ENCODE measurements at places on chromosomes 4 and X.
A peak's percentile ranks its signal among the peaks of the same experiment; 100 is the strongest.

DNA sequence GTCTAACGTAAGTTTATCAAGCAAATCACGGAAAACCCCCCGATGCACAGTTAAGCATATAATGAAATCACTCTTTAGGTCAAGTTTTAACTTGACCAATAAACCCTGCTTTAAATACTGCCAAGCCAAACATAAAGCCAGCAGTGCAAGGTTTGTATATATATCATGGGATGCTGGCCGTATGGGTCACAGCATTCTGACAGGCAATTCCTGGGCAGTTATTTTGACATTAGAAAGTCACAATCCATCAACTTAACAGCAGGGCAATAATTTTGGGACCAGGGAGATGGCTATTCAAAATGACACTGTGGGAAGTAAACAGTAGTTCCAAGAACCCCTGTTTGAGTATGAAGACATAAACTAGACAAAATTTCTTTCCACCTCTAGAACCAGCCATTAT is 116.9 kb downstream of the ZNF827 start:
- H3K27me3 ChIP-seq: no peaks in the 10 kb centered on the region
- H3K36me3 ChIP-seq: peaks cover 39% of the 10 kb centered on the region
- no peak overlapping the region for H3K4me3 ChIP-seq
- no peak for DNase-seq

DNA sequence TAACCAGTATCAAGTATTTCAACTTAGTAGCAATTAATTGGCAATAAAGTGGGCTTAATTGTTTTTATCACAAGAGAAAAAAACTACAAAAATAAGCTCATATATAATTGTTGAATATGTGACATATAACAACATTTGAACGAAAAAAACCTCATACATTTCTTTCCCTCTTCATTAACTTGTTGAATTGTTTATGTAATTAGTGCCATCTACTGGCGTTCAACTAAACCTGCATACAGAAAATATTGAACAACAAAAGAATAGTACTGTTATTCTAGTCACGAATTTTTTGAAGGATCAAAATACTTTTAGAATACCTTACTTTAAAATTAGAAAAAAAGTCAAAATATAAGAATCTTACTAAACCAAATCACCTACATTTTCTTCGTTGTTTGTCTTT is 586.5 kb upstream of the FTHL17 start:
- no peak for DNase-seq
- H3K4me3 ChIP-seq: no peak overlapping the region
- no peaks in the 10 kb centered on the region for H3K4me1 ChIP-seq
- H3K27me3 ChIP-seq: no peaks in the 10 kb centered on the region
- H3K36me3 ChIP-seq: no peaks in the 10 kb centered on the region

GRCh38 chr4:138341739-138342415 is 99.7 kb upstream of the SLC7A11 start:
- peaks cover 25% of the 10 kb centered on the region for H3K4me1 ChIP-seq
- H3K27ac ChIP-seq: no peak overlapping the region
- peaks cover 2% of the 10 kb centered on the region for H3K27me3 ChIP-seq
- peak; percentile 44 for DNase-seq
- H3K36me3 ChIP-seq: no peaks in the 10 kb centered on the region

- no peak for DNase-seq
- H3K4me3 ChIP-seq: no peak overlapping the region
- H3K36me3 ChIP-seq: no peaks in the 10 kb centered on the region
- H3K27me3 ChIP-seq: no peaks in the 10 kb centered on the region
These were observed 640.6 kb downstream of the PCDH7 start for GRCh38 chr4:31360786-31361185.

DNA sequence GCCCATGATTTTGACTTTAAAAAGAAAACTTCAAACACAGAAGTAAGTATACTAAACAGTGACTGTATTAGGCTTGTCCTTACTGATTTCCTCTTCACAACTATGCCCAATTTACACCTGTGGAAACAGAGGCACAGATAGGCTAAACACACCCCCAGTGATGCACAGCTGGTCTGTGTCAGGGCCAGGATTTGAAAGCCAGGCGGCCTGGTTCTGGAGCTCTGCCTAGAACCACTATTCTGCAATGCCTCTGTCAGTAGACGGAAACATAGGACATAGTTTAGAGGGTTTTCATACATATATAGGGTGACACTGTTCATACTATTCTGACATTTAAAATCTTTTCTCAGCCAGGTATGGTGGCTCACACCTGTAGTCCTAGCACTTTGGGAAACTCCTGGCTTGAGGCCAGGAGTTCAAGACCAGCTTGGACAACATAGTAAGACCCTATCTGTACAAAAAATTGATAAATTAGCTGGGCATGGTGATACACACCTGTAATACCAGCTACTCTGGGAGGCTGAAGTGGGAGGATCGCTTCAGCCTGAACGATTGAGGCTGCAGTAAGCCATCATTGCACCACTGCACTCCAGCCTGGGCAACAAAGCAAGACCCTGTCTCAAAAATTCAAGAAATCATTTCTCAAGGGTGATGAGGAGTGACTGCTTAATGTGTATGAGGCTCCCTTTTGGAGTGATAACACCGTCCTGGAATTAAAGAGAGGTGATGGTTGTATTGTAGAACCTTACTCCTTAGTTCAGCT is 23.0 kb upstream of the CBR4 start:
- peaks cover 2% of the 10 kb centered on the region for H3K4me1 ChIP-seq
- H3K4me3 ChIP-seq: no peak overlapping the region
- H3K27me3 ChIP-seq: peaks cover 4% of the 10 kb centered on the region

GRCh38 chr4:164876700-164877324 is at the start of gene APELA:
Gene APELA (plus strand): TSS chr4:164877178. CDS start chr4:164877332, 154 bp downstream.
- H3K27ac ChIP-seq: no peak within 1 kb of the TSS
- no peaks in the 10 kb centered on the region for H3K4me1 ChIP-seq
- H3K27me3 ChIP-seq: peaks cover 7% of the 10 kb centered on the region
- no peak within 1 kb of the TSS for H3K4me3 ChIP-seq
- no peak for DNase-seq
- no peaks in the 10 kb centered on the region for H3K36me3 ChIP-seq

DNA sequence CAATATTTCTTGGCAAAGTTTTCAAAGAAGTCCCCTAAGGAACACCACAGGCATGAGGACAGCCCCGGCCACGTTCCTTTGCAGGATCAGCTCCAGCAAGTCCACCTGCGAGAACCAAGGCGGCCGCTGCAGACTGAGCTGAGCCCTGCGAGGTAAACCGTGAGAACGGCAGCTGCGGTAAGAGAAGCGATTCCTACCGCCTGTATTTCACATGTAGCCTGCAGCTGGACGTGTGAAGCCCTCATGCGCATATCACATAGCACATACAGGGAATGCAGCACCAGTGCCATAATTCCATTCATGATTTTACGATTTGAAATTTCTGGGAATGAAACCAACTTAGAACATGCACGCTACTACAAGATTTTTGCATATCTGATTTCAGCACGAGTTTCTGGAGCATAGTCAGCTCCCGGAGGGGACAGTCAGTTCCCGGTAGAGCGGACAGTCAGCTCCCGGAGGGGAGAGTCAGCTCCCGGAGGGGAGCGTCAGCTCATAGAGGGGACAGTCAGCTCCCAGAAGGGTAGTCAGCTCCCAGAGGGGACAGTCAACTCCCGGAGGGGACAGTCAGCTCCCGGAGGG is 41.7 kb downstream of the FGFRL1 start:
- no peak overlapping the region for H3K27ac ChIP-seq
- DNase-seq: no peak
- peaks cover 12% of the 10 kb centered on the region for H3K4me1 ChIP-seq
- no peak overlapping the region for H3K4me3 ChIP-seq
- peaks cover 8% of the 10 kb centered on the region for H3K27me3 ChIP-seq
